Stimulated activated CD4-positive, alpha-beta T cell treated with anti-CD3 and anti-CD28 coated beads, Interleukin-1b, Interleukin-23, amount 100 ng/mL, for 48 hours (primary cell): ENCODE measurements at places on chromosomes 11 and 22.

DNA sequence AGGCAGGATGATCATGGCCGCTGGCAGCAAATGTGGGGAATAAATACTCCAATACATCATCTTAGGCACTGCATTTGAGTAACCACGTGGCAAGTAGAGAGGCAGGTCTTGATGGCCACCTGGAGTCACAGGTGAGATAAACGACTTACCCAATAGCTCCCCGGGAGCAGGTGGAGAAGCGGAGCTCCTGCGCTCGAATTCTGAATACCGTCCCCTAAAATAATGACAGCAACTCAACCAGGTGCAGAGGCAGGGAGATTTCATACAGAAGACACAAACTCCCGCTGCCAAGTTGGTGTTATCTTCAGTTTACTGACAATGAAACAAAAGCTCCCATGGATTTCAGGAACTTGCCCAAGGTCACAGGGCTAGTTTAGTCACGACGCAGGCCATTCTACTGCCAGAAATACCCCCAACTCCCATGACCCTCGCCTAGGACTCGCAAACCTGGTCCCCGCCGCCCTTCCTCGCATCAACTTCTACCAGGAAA lies 437 bp downstream of the SLC43A3 start:
- peak; percentile 25 for DNase-seq

- DNase-seq: peak; percentile 58
These were observed 59.5 kb upstream of the PRSS23 start for GRCh38 chr11:86740628-86741483.

- DNase-seq: no peak
These were observed 3.8 kb downstream of the CHRNA10 start for GRCh38 chr11:3667149-3668035.

DNA sequence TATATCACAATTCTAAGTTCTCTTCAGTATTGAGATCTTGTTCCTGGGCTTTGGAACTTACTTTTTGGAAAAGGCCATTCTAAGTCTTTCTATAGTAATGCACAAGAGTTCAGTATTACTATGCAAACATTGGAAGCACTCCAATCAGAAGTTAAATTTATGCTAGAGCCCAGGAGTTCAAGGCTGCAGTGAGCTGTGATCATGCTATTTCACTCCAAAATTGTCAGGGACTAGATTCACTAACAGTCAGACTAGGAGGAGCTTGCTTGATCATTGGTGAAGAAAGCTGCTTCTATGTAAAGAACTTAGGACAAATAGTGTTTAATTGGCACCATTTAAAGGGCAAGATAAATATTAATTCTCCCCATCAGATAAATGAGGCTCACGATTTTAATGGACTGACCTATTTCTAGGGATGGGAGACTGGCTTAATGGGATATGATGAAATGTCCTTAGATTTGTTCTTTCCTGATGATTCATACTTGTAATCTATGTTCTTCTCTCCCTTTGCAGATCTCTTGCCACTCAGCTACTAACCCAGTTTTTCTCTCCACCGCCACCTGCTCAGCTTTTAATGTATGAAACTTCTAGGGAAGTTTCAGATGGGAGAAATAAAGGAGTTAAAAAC lies 32.6 kb upstream of the TMEM123 start:
- DNase-seq: no peak

DNA sequence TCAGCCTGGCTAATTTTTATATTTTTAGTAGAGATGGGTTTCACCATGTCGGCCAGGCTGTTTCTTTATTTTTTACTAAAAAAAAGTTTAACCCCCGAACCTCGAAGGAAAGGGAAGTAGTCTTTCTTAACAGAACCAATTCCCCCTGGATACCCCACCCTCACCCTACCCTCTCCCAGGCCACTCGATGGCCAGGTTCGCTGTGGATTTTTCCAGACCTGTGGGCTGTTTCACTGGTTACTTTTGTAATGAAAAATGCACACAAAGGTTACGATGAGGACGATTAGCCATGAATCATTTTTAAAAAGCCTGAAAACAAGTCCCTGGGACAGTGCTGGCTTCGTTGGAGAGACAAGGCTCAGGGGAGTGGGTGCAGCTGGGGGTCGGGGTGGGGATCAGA lies 2.5 kb downstream of the TSPO start:
- no peak for DNase-seq

DNA sequence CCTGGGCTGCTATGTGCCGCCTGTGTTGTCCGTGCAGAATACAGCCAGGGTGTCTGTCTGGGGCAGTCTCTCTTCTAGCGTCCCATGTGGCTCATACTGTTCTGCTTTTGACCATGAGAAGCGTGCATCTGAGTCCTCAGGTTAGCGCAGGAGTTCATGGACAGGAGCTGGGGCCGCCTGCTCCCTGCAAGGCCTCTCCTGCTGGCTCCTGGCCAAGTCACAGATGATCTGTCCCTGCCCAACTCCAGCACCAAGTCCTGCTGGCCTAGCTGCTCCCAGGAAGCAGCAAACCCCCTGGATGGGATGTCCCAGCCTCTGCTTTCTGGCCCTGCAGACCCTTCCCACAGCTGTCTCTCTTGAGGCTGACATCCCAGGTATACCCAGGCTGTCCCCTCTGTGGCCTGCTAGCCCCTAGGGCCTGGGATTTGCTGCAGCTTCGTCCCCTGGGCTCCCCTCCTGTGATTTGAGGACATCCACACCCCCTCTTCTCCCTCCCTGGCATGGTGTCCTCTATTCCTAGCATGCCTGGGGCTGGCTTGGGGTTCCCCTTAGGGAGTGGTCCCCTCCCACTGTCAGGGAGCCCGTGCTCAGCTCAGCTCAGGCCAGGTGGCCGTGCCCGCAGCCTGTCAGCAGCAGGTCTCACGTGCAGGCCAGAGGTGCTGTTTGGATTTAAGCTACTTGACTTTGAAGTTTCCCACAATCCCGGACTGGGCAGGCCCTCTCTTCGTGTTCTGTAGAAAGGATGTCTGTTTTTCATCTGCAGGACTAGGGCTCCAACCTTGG lies 17.8 kb downstream of the PRR5 start:
- DNase-seq: no peak
